ENCODE measurements at places on chromosomes 3 and 15. TPM values are rescaled to one million over a fixed set of nuclear protein-coding genes. Genes with fewer than 3 reads are reported as not detected.

GRCh38 chr3:157160658-157161424, 894 bp upstream of the CCNL1 start:
- DNase-seq, result peak; percentile 89

DNA sequence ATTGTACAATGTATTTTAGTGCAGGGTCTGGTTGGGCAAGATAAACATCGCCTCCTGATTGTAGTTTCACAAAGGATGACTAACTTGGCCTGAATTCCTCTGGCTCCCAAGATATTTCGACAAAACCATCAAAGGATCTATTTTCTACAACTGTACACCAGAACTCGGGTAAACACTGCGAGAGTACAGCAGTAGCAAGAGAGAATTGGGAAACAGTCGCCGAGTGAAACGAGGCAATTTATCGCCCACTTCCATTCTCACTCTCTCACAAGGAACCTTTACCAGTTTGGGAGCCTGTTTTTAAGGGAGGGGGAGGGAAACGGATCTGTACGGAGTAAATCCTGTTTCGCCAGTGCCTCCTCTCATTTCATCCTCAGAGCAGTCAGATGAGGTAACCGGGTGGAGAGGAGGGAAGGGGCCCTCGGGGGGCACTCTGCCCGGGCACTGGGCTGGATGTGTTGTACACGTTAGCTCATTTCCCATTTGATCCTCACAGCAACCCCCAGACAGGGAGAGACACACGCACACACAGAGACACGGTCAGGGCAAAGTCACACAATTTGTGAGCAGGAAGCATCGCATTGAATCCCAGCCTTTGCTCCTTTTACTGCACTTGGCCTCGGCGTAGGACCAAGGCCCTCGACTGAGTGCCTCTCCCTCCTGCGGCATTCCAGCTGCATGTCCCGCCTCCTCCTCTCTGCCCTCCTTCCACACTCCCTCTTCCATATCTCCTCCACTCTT, 120.1 kb downstream of the LIPC start:
- peak; percentile 70 for DNase-seq

Gene TMCO5A
- polyA plus RNA-seq, result not detected

Gene STXBP5L
- 0.08 TPM for polyA plus RNA-seq

Gene SAMMSON
- polyA plus RNA-seq, result 0.78 TPM

Gene SLCO2A1
- 6.4 TPM for polyA plus RNA-seq

Gene PAQR9
- not detected for polyA plus RNA-seq

Gene MED12L
- polyA plus RNA-seq, result 0.10 TPM
